ENCODE measurements at places on chromosomes 1 and 21.

DNA sequence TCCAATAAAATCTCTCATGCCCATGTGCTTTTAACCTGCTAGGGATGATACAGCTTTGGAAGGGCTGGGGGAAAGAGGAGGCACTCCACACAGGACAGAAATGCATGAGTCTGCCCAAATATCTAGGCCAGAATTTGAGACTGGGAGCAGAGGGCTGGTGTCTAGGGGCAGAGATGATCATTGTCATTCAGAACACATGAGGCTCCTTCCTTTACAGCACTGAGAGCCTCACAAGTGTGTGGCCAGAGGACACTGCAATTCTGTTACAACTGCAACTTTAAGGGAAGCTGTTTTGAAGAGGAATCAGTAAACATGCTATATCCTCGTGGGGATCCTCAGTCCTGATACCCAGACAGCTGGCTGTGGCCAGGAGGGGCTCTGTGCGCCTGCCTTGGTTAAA, 541.3 kb downstream of the OMA1 start:
- no peak for DNase-seq

DNA sequence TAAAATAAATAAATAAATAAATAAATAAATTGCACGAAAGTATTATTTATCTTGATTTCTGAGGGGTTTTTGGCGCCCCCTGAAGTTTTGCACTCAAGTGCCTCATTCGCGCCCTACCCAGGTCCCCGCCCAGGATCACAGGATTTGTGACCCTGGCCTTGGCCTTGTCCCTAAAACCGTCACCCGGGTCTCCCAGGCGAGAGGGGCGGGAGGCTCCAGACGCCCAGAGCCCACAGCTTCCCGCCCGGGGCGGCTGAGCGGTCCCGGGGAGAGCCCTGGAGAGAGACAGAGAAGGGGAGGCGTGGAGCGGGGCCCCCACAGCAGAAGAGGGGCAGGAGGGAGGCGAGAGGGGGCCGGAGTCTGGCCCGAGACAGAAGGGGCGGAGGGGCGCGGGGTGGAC, 91.8 kb upstream of the CASZ1 start:
- DNase-seq: no peak

GRCh38 chr1:85085417-85085816, 37.1 kb upstream of the MCOLN3 start:
- DNase-seq: no peak

GRCh38 chr1:207581496-207582153, 63.3 kb upstream of the CR1L start:
- DNase-seq: no peak

DNA sequence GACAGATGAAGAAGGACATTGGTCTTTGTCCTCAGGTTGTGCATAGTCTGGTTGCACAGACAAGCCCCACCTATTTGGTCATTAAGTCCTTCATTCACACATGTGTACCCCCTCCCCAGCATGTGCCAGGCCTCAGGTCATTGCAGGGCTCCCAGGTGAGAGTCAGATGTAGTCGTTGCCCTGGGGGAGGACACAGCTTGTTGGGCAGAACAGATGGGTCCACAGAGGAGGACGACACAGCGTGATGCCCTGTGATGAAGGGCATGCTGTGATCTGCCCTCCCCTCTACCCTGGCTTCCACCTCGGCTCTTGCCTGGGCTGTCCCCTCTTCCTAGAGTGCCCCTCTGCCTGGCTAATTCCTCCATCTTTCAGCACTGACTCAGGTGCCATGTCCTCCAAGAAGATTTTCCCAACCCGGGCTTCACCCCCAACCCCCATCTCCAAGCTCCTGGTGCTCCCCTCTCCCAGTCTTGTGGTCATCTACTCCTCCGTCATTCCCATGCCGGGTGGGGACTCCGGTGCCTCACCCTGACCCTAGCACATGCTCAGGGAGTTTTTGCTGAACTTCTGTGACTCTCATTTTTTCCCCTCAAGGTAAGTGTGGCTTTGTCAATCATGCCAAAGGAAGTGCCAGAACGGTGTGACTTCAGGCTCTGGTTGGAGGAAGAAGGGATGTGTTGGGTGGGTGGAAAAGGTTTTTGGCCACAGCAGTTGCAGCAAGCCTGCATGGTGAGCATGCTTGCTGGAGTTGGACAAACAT, 220.5 kb downstream of the FOXD2 start:
- no peak for DNase-seq

DNA sequence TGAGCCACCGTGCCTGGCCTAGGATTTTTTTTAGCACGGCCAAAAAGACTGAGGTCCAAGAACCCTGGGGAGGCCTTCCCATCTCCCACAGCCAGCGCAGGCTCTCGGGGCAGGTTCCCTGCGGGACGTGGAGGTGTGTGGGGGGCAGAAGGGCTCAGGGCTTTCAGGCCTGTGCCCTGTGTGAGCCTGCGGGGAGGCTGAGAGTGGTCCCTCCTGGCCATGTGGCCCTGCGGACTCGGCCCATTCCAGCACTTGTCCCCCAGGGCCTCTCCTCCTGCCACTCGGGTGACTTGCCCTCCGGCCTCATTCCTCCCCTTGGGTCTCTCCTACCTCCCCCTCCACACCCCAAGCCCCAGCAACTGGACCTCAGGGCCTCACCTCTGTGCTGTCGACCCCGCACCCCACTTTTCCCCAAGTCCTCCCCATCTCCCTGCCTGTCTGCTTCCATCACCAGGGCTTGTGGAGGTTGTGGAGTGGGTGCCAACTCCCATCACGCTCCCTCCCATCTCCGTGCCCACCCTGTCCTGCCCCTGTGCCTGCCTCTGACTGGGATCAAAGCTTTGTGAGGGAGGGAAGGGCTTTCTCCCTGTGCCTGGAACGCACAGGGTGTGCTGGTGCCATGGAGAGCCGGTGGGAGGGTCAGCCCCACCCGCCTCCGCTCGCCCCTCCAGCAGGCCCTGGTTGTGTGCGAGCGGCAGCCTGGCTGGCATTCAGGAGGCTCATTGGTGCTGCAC, 32.2 kb upstream of the DIP2A start:
- DNase-seq: no peak

DNA sequence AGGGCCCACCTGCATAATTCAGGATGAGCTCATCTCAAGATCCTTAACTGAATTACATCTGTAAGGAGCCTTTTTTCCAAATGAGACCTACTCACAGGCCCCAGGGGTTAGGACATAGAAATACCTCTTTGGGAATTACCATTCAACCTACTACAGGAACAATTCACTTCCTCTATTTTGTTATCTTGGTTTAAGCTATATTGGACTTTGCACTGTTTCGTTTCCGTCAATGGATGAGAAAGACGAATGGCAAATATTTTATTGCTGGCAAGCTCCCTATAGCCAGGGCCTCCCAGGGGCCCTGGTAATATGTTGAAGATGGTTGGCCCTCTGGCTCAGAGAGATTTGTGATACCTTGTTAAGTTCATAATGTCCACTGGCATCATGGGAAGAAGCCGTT, 384.2 kb upstream of the DUSP10 start:
- no peak for DNase-seq

DNA sequence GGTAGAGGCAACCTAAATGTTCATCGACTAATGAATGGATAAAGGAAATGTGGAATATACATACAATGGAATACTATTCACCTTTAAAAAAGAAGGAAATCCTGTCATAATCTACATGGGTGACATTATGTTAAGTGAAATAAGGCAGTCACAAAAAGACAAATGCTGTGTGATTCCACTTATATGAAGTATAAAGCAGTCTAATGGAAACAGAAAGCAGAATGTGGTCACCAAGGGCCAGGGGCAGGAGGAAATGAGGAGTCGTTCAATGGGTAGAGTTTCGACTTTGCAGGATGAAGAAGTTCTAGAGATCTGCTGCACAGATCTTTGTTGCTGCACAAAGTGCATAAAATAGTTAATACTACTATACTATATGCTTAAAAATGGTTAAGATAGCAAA, 7.8 kb downstream of the DIPK1A start:
- DNase-seq: no peak

GRCh38 chr1:214123061-214123784, 135.4 kb downstream of the PROX1 start:
- DNase-seq: no peak

- DNase-seq: no peak
Measured at GRCh38 chr1:150626150-150626549, 3.3 kb downstream of the ENSA start.

DNA sequence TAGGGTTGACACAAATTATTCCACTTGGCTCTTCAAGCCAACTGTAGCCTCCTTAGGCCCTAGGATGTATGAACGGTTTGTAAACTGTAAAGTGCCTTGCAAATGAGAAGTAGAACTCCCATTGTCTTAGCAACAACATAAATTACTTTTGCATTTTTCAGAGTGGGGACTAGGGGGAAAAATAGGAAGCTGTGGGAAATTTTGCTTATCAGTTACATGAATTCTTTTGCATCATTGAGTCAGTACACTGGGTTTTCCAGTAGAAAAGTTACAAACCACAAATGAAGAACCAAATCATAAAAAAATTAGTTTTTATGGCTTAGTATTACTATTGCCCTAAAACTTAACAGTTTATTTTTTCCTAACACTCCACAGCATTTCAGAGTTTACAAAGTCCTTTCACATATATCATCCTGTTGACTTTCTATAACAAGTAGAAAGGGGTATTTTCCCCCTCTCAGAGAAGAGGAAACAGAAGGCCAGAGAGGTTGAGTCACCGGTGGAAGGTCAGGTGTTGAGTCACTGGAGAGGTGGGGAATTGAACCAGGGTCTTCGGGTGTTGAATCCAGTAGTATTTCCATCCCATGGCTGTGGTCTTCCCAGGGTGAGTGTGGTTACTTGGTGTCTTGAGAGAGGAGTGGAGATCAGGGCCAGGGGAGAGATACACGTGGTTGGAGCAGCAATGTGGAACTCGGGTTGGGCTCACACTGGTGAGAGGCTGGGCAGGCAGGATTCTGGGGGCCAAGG, 71.9 kb upstream of the USP24 start:
- DNase-seq: no peak

DNA sequence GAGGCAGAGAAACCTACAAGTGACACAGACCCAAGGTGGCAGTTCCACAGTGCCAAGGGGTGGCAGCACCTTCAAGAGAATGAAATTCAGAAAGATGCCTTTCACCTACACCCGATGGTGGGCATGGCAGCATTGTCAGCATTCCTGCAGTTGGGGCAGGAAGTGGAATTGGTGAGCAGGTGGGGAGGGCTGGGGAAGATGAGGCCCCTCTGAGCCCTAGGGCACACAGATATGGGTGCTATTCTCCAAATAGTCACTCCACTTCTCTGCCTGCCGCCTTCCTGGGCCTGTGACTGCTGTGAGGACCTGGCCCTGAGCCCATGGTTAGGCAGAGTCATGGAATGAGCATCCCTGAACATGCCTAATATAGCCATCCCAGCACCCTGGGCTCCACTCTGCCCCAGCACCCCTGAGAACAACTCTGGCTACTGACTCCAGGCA, 8.3 kb downstream of the SHISA4 start:
- DNase-seq: no peak

DNA sequence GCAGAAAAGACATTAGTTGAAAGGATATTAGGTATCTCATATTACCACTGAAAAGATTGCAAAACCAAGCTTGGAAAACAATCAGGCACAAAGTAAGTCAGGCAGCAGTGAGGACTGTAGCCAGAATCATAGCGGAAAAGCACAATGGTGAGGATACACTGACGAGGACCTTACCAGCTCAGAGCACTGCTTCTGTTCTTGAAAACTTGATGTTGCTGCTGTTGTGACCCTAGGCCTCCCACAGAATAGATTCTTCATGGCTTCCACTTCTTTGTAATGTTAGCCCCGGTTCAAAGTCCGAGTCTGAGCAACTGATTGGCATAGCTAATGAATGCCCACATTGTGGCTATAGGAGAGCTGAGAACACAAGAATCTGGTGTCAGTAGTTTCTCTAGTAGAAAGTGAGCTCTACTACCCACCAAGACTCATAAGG, 45.2 kb upstream of the LRRC8C start:
- no peak for DNase-seq

GRCh38 chr1:212234431-212235395, 50.5 kb upstream of the PPP2R5A start:
- no peak for DNase-seq
